ENCODE measurements at places on chromosomes 4 and X.

GRCh38 chrX:119398587-119398973, 556 bp upstream of the SLC25A43 start:
- DNase-seq: no peak

- no peak for DNase-seq
Measured at GRCh38 chr4:107799669-107800450, 24.9 kb upstream of the SGMS2 start.

- DNase-seq: no peak
Measured at GRCh38 chrX:97065066-97065465, 181.4 kb downstream of the RPA4 start.

DNA sequence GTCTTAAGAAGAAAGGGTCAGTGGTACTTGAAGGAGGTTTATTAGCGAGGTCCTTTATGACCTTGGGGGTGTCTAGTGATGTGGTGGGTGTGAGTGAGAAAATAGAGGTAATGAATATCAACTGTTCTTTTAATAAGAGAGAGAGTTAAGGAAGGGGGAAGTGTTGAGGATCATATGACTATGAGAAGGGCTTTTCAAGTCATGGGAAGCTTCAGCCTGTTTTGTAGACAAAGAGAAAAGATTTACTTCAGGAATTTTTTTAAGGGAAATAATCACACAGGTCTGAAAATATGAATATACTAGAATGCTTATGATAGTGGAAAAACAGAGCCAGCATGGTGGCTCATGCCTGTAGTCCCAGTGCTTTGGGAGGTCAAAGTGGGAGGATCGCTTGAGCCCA, 41.3 kb upstream of the MTMR1 start:
- DNase-seq: no peak

DNA sequence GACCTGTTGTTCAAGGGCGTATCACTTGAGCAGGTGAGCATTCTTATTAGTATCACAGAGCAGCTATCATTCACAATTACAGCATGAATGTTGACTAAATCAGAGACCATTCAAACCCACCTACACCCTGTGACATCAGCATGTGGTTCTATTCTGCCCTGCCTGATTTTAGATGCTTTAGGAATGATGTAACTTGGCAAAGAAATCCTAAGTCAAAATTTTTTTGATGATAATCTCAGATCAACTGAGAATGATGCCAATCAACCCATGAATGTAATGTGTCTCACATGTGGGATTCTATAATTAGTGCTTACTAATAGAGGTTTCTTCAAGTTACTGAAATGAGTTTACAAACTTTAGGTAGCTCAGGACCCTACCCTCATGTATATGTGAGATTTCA, 13.4 kb upstream of the CHIC2 start:
- DNase-seq: no peak

DNA sequence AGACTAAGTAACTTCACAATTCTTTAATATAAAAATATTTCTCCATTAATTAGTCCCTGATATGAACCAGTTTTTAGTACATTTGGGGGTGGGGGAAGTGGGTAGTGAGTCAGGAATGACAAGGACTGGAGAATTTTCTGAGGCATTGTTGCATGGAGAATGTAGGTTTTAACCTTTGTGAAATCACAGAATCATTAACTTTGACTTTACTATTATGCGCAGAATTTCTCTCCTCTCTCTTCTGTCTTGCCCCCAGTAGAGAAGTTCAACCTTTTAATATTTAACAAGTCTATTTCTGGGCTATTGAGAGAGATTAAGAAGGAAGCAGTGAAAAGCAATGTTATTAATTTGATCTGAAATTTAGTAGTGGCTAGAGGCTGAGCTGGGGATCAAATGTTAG, 597.0 kb downstream of the PCDH18 start:
- no peak for DNase-seq

DNA sequence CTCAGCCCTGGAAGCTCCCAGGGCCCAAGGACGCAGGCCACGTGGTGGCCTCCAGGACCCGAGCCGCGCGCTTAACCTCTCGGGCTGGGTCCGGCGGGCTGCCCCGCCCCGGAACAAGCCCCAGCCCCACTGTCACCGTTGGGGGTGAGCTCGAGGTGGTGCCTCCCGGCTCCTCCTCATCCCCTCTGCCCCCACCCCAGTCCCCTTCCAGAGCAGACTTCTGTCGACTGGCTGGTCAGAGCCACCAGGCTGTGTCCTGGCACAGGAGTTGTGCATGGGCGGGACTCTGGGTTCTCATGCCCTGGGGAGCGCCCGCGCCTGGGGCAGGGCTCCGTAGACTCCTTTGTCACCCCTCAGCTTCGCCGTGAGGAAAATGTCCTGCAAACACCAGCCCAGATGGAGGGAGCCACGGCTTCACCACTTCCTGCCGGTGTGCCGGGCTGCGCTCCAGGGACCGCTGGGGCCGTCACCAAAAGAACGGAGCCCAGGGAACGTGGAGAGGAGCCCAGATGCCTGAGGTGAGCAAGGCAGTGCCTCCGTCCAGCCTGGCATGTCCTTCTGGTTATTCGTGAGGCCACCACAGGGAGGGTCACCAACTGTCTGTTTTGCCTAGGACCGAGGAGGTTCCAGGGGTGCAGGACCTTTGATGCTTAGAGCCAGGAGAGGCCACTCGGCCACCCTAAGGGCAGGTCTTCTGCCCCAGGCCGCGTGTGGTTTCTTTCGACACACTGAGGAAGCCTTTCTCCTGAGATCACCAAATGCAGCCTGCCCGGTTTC, 7.1 kb upstream of the RGS12 start:
- DNase-seq: no peak

- DNase-seq: no peak
Measured at GRCh38 chr4:94641702-94642560, 115.8 kb upstream of the BMPR1B start.

GRCh38 chr4:75655562-75655961, 17.6 kb downstream of the G3BP2 start:
- DNase-seq: peak; percentile 61

DNA sequence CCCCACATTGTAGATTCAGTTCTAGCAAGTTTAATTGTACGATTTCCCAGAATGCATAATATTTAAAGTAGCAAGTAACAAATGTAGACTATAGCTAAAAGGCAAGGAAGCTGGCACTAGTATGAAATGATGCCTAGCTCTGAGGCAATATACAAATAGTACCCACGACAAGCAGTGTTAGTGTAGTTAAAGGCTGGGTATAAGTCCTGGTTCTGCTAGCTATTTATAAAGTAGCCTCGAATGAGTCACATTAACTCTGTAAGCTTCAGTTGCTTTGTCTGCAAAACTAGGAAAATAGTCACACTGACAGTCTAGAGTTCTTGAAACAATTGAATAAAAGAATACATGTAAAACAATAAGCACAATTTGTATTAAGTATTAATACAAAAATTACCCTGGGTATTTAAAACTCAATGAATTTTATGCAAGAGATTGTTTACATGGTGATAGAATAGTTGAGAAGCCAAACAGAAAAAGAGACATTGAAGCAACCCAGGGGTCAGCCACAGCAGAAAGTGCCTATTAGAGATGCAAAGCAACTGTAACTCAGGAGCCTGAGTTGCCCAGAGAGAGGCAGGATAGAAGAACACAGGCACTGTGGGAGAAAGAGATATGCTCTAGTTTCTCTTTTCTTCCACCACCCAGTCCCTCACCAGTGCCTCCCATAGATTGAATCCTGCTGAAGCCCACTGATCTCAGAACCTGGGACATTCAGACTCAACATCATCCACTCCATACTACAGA, 949.0 kb downstream of the C4orf33 start:
- no peak for DNase-seq

GRCh38 chr4:160202802-160203201, 1099.9 kb downstream of the RAPGEF2 start:
- peak; percentile 65 for DNase-seq

DNA sequence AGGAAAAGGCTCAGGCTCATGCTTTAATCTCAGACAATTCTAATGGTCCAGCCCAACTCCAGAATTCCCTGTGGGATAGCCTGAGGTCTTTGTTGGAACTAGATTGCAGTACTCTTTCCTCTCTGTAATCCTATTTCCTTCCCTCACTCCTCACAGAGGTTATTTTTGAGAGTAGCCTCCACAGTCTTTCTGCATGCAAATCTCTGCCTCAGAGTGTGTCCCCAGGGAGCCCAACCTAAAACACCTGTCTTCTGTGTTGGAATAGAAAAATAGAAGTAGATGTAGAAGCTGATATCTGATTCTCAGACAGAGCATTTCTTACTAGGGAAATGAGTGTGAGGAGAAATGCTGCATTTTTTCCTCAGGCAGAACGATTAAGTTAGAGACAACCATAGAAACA, 915.5 kb upstream of the EPHA5 start:
- DNase-seq: no peak

GRCh38 chr4:51831133-51831532, 11.8 kb upstream of the DCUN1D4 start:
- DNase-seq: peak; percentile 49

DNA sequence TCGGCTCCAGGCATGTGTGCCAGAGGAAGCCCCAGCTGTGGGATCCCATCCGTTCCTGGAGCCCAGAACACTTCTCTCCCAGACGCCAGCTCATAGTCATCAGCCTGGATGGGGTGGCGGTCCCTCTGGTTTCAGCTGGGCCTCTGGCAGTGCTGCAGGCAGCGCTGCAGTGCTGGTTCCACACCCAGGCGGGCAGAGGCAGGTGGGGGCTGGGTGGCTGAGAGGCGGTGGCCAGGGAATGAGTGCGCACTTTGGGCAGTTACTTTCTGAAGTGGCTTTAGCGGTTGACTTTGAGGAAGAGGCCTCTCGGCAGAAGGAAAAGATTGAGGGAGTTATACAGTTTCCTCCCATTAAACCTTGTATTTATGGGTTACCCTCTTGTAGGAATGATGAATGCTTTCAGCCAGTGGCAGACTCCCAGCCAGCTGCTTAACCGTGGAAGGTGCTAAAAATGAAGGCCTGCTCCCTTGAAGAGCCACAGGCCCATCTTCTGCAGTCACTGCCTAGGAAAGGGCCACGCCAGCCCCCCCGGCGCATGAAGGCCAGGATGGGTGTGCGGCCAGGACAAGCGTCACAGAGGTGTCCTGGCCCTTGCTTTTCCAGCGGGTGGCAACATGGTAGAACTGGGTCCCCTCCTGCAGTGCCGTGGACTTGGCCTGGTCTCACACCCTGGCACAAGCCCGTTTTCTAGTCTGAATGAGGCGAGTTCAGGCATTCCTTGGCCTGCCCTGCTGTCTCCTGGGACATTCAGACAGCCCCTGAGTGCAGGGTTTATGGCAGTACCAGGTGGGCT, 9.9 kb downstream of the TADA2B start:
- peak; percentile 24 for DNase-seq

DNA sequence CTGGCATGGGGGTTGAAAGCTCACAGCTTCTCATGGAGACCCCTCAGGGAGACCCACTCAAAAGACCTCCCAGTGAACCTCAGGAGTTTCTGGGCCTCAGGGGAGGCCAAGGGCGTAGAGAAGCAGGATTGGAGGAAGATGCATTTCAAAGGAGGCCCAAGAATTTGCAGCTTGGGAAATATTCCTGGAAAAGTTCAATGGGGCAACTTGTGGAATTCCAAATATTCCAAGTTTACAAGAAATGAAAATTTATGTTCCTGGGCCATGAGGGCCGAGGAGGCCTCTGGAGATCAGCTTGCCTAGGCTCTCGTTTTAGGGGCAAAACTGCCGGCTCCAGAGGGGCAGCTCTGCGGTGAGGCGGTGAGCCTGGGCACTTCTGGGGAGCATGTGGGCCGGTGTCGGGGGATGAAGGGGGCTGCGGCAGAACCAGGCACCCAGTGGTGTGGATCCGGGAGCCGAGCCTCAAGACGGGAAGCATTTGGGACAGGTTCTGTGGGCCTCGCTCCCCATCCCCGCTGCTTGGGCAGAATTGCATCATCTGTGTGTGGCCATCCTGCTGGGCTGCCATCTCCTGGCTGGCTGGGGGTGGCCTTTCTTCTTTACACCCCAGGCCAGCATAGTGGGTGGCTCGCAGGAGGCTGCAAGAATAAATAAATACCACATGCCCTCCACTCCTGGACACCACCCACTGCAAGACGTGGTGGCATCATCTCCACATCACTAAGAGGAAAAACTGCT, 54.6 kb upstream of the GPR78 start:
- DNase-seq: no peak

DNA sequence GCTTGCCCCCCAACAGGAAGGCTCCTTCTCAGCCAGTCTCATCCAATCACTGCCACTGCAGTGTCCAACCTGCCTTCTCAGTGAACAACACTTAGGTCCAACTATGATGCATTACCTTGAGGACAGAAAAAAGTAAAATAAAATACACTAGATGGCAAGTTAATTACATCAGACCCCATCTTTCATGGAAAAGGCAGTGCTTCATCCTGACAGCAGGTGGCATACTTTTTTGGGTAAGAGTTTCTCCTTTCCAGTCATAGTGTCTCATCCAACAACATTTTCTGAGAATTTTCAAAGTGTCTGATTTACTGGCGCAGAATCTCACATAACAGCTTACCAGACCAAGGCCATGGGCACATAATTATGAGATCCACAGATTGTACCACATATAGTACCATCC, 1742.8 kb downstream of the PCDH7 start:
- no peak for DNase-seq

DNA sequence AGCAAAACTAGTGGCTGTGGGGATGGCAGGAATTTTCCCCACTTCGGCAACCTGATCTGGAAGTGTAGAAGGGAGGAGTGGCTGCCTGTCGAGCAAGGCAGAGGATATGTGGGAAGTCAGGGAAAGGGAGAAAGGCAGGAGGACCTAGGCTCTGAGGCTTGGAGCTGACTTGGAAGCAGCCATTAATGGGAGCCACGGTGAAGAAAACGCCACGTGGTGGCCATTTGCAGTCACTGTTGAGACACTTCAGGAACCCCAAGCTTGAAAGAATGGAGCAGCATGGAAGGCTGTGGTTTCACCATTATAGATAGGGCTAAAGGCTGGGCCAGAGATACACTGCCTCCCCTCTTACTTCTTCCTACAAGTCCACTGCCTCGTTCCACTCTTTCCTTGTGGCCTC, 41.8 kb upstream of the MAML3 start:
- no peak for DNase-seq

- no peak for DNase-seq
Measured at GRCh38 chr4:12389604-12390003, 960.9 kb upstream of the HS3ST1 start.

DNA sequence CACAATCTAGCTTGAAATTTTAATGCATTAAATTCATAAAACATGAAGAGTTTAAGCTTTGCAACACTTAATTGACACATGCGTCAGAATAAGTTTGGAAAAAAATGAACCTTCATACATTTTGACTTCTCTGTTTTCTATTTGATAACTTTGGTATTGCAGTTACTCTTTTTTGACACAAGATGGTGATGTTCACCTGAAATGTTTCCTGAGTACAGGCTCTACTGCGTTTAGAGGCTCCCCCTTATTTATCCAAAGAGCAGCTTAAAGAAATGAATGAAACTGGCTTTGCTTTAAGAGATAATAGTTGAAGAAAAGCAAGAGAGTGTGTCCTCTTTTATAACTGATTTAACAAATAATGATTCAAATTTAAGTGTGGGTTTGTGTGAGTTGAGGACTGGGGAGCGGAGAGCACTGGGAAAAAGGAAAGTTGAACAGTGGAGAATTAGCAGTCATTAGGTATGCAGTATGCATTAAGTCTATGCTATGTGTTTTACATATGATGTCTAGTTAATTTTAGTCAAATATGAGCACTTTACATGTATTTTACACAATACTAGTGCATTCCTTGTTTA, 180.6 kb upstream of the NUDT6 start:
- DNase-seq: peak; percentile 19

- no peak for DNase-seq
Measured at GRCh38 chrX:1598876-1599790, 7.7 kb downstream of the AKAP17A start.
